ENCODE measurements at places on chromosomes 5 and 9.

GRCh38 chr5:136646915-136647314 is 281.6 kb upstream of the TRPC7 start:
- DNase-seq = no peak

GRCh38 chr5:124729720-124730359 is 16.6 kb downstream of the ZNF608 start:
- peak; percentile 80 for DNase-seq

GRCh38 chr9:121122246-121123032 is 47.7 kb downstream of the CNTRL start:
- DNase-seq = no peak

DNA sequence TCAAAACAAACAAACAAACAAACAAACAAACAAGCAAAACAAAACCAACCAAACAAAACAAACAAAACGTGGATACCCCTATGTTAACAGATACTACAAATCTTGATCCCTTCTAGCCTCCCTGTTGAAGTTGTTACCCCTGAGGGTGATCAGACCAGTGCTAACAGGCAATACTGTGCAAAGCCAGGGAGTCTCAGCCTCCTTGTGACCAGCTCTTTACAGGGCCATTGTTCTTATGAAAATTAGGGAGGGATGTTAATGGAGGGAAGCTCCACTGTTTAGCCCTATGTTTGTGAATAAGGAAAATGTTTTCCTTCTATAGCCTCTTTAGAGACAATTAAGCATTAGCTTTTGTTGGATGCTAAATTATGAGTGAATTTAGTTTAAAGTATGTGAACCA is 1072.1 kb upstream of the WWC1 start:
- DNase-seq = no peak

- DNase-seq = no peak
Measured at GRCh38 chr9:135461936-135462335, 17.6 kb upstream of the PPP1R26 start.

GRCh38 chr5:67693956-67694809 is 497.6 kb upstream of the CD180 start:
- peak; percentile 31 for DNase-seq

DNA sequence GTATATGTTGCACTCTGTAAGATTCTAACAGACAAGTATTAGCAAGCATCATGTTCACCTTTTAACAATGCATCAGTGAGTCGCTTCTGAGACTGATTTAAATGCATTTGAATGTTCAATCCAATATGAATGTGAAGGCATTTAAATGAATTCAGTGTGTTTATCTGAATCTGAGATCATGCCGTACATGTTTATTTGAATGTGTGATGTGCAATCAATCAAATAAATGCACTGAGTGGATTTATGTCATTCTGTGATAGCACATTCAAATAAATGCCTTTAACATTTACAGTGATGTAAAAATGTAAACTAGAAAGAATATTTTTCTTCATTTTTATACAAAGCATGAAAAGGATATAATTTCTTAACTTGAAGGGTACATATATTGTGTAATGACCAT is 1063.5 kb upstream of the NUDT12 start:
- no peak for DNase-seq

- DNase-seq = peak; percentile 72
Measured at GRCh38 chr9:109251080-109251775, 69.6 kb downstream of the EPB41L4B start.

GRCh38 chr5:113807427-113807991 is 294.0 kb downstream of the YTHDC2 start:
- DNase-seq = peak; percentile 84

DNA sequence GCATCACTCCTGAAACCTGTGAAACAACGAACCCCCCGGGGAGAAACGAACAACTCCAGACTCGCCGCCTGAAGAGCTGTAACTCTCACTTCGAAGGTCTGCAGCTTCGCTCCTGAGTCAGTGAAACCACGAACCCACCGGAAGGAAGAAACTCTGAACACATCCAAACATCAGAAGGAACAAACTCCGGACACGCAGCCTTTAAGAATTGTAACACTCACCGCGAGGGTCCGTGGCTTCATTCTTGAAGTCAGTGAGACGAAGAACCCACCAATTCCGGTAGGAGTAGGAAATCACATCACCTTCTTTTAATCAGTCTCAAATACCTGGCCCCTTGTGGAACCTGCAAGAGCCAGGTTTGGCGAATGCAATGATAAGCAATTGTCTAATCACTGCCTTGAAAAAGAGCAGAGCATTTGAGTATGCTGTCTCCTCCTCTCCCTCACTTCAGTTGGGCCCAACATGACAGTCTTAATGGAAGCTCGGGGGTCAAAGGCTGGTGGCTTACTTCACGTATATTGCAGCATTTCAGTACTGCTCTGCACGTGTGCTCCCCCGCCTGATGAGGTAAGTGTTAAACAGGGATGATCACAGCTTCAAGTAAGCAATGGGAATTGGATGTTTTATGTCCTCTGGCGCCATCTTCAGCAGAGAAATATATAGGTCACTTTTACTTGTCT is 473 bp downstream of the IRGM start:
- peak; percentile 82 for DNase-seq

GRCh38 chr9:106724566-106724965 is 138.4 kb upstream of the ZNF462 start:
- DNase-seq = no peak

DNA sequence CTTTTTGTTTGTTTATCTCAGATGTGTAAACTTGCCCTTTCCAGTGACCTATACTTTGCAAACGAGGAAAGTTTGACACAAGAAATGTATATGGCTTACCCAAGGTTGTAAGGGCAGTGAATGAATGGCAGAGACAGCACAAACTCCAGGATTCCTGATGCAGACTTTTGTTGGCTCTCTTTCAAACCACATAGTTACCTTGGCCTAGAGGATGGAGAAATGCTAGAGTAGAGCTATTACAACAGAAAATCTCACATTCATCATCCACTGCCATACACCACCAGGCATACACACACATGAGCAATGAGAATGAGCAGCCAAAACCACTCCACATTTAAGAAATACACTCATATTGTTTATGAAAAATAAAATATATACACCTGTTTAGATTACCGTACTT is 387.0 kb downstream of the TLR4 start:
- DNase-seq = no peak

DNA sequence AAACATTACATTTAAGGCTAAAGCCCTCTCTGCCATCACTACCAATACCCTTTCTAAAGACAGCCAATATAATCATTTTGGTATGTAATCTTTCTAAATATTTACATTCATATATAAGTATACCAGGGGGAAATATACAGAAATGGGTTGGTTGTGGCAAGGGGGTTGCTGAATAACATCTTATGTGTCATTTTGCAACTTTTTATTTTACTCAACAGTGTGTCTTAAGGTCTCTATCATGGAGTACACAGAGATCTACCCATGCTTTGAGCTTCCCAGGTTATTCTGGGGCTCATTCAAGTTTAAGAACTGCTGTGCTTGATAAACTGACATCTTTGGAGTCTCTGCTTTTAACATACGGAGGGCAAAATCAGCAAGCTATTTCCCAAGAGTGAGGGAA is 7.4 kb upstream of the FAT2 start:
- DNase-seq = no peak

DNA sequence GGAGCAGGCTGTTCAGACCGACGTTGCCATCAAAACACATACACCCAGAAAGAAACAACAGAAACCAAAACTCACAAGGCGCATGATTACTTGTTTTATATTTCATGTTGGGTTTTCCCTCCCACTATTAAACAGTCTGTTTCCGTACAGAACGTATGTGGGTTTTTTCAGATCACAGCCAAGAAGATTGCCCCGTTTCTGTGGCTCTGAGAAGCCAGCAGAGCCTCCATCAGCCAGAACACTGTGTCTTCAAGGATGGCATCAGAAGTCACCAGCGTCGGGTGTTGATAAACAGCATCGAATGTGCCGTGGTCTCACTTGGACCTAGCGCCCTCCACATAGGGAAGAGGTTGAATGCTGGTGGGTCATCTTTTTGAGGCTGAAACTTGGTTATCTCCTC is 42.8 kb downstream of the FAM78A start:
- DNase-seq = no peak

DNA sequence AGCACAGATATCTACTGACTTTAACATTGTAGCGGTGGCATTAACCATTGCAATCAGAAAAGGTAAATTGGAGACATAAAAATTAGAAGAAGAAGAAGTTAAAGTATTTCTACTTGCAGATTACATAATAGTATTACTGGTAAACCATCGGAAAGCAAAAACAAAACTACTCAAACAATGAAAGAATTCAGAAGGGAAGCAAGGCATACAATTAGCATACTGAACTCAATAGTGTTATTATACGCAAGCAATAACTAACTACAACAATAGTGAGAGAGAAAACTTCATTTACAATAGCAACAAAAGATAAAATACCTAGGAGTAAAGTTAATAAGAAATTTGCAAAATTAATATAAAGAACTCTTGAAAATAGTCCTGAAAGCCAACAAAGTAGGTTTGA is 6.6 kb upstream of the TEX53 start:
- DNase-seq = no peak

GRCh38 chr5:36066001-36066539 is 612 bp downstream of the UGT3A2 start:
- no peak for DNase-seq

DNA sequence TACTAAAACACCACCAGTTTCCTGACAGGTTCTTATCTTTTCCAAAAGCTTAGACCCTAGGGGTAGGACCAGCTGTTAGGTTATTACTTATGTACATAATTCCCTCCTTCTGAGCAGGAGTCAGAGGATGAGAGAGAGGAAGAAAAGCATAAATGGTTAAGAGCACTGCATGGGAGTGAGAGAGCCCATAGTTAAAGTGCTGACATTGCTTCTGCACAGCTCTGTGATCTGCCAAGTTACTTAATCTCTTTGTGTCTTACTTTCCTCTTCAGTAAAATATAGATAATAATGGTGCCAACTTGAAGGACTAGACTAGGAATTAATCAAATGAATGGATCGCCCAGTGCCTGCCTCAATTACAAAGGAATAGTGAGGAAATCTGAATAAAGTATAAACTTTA is 66.4 kb downstream of the NRG2 start:
- DNase-seq = no peak

GRCh38 chr5:167319243-167319642 is 972.2 kb upstream of the WWC1 start:
- no peak for DNase-seq

GRCh38 chr9:90961375-90961774 is 159.8 kb downstream of the SYK start:
- peak; percentile 74 for DNase-seq

DNA sequence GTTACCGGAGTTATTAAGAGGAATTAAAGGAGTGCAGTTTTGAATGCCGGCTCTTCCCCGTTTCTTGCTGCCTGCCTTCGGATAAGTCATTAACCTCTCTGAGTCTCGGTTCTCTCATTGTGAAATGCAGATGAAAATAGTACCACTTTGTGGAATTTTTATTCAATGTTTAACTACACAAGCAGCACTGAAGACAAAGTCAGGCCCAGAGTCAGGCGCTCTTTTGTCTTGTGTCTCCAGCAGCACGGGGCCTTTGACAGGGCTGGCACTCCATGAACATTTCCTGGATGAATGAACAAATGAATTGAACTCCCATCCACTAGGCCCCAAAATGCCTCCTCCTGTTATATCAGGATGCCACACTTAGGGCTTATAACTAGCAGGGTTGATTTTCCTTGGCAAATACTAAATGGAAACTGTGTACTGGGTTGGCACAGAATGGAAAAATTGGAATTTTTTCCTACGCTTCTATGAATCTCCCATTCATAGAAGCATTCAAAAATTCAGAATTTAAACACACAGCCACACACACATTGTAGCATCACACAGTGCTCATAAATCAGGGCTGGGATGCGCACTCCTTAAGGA is 332.8 kb downstream of the MLLT3 start:
- DNase-seq = no peak

DNA sequence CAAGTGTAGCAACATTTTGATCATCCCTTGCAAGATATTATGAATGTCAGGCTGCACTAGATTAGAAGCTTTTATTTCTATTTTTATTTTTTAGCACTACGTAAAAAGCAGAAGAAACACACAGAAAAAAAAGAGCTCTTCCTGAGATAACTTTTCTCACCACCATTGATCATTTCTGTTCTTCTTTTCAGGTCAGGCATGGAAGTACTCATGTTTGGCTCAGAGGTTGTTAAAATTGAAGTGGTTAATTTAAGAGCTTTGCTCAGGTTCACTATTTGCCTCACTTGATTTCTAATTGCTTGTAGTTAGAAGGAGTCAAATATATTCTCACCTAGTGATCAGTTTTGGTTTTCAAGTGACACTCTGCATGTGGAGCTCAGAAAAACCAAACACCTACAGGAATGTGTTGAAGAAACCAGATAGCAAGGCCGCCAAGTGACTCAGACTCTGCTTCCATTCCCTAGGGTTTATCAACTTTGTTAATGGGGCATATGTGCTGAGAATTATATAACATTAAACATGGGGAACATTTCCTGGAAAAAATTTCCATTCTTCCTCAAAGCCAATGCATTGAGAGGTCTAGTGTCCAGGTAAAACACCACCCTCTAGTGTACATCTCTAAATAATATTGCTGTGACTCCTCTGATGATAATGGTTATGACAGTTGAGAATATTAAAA is 679.8 kb downstream of the CETN3 start:
- peak; percentile 16 for DNase-seq

DNA sequence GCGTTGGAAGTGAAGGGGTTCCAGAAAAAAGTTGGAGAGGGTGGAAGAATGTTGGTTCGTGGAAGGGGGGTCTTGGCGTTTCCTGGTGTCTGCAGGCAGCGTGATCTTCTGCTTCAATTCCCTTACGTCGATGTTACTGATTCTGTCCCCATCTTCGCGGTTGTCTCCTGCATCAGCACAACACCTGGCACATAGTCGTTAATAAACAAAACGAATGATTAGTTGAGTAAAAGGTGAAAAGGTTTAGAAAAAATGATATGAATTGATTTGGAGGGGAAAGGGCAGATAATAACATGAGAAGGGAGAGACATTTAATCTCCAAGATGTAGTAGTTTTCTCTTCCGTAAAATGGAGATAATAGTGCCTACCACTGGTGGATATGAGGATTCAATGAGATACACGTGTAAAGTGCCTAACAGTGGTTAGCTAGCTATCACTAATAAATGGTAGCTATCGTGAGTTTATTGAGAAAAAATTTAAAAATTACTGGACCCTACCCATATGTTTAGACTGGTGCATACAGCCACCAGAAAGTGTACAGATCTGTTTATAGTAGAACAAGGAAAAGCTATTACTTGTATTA is 556 bp downstream of the MTREX start:
- DNase-seq = no peak

DNA sequence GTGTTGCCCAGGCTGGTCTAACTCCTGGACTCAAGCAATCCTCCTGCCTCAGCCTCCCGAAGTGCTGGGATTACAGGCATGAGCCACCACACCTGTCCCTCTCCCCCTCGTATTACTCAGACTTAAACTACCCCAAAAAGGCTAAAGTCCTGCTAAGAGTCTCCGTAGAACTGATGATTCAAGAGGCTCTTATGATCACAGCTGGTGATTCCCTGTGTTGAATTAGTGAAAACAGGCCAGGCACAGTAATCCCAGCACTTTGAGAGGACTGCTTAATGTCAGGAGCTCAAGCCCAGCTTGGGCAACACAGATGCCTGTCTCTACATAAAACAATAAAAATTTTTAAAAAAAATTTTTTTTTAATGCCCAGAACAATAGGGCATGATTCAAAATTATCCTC is 9.2 kb downstream of the CDC26 start:
- DNase-seq = no peak

- no peak for DNase-seq
Measured at GRCh38 chr9:130526854-130527650, 52.3 kb upstream of the FUBP3 start.
